Mesothelial cell of epicardium (in vitro differentiated cells): ENCODE measurements at places on chromosomes 3 and 15. TPM values are rescaled to one million over a fixed set of nuclear protein-coding genes. Genes with fewer than 3 reads are reported as not detected.

- no peak for DNase-seq
Observed at GRCh38 chr15:101556273-101556672, 66.8 kb upstream of the PCSK6 start.

DNA sequence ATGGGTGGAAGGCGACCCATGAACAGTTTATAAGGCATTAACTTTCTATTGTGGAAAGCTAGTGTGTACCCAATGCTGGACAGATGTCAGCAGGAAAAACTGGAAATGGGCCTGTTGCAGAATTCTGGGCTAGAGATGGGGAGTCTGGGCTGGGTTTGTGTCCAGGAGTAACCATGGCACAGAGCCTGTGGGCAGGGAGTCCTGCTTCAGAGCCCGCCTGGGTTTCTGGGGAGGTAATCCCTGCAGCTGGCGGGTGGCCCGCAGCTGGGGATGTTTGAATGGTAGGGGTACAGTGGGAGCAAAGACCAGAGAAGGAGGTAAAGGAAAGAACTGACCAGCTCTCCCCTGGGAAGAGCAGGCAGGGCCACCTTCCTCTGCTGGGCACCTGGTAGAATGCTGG, 25.7 kb downstream of the ACAA1 start:
- DNase-seq, result no peak

DNA sequence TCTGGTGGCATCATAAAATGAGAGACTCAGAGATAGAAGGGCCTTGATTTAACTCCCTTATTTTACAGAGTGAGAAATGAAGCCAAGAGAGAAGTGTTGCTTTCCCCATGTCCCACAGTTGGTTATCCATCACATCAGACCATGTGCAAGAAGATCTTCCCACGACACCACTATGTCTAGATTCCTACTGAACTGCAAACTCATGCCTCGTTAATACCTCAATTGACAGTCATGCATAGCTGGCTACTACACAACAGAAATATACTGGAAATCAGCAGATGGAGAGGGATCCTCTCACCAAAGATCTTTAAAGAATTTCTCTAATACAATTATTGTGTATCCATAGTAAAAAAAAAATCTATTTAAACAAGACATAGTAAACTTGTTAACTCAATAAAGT, 33.3 kb downstream of the PEAK1 start:
- no peak for DNase-seq

Gene RBMS3
- total RNA-seq, result 42.5 to 46.3 TPM (median 45.4 TPM) in 3 replicates

- DNase-seq, result no peak
Observed at GRCh38 chr3:32500880-32501782, 1.5 kb downstream of the CMTM6 start.

Gene ZPLD1
- 0.07 TPM in 1 of 3 replicates, not detected in the others for total RNA-seq

GRCh38 chr3:58238830-58239229, 1.2 kb downstream of the ABHD6 start:
- no peak for DNase-seq

- no peak for DNase-seq
Observed at GRCh38 chr3:53478921-53479664, 15.3 kb upstream of the CACNA1D start.

- DNase-seq, result no peak
Observed at GRCh38 chr3:38641461-38642110, 7.9 kb downstream of the SCN5A start.

Gene CFAP100
- total RNA-seq, result not detected in 3 replicates

Gene VGLL4
- total RNA-seq, result 137 to 140 TPM (median 138 TPM) in 3 replicates

Gene GALNT15
- 0.07 to 0.13 TPM (median 0.11 TPM) in 3 replicates for total RNA-seq

- no peak for DNase-seq
Observed at GRCh38 chr3:117097351-117097750, 387.8 kb downstream of the TUSC7 start.

DNA sequence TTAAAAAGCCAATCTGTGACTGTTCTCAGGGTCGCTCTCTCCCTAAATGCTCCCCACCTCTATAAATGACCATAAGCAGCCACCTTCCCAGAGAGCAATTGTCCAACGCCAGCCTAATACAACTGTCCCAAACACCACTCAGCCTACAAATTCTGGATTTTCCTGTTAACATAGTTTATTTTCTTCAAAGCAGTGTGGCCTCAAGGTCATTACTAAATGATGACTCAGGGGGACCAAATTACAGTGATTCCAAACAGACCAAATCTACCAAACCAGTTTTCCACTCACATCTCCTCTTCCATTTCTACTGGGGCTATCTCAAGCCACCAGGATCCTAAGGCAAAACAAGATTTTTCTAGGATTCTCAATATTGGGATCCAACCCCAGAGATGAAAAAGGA, 22.5 kb downstream of the HEXA start:
- no peak for DNase-seq

Gene CELF6
- 1.2 to 1.9 TPM (median 1.3 TPM) in 3 replicates for total RNA-seq

Gene GPR62
- 0.22 to 0.36 TPM (median 0.33 TPM) in 3 replicates for total RNA-seq

- DNase-seq, result no peak
Observed at GRCh38 chr3:127606981-127607595, 8.9 kb downstream of the MCM2 start.

Gene EPB42
- 0.13 TPM in 1 of 3 replicates, not detected in the others for total RNA-seq

GRCh38 chr15:56719774-56720555, 13.3 kb downstream of the ZNF280D start:
- no peak for DNase-seq

GRCh38 chr3:195208183-195208582, 62.8 kb downstream of the XXYLT1 start:
- DNase-seq, result no peak

GRCh38 chr3:13718000-13718399, 161.9 kb downstream of the WNT7A start:
- DNase-seq, result no peak

Gene PRICKLE2
- 41.3 to 46.2 TPM (median 43.2 TPM) in 3 replicates for total RNA-seq

GRCh38 chr3:177362626-177363025, 165.3 kb upstream of the TBL1XR1 start:
- DNase-seq, result no peak

- no peak for DNase-seq
Observed at GRCh38 chr15:25790000-25790660, 73.0 kb downstream of the ATP10A start.

Gene MEGF11
- total RNA-seq, result 1.2 to 3.7 TPM (median 1.5 TPM) in 3 replicates

Gene INO80
- total RNA-seq, result 22.4 to 24.6 TPM (median 23.7 TPM) in 3 replicates

- DNase-seq, result no peak
Observed at GRCh38 chr15:68059630-68060029, 5.5 kb downstream of the PIAS1 start.

Gene CDV3
- total RNA-seq, result 127 to 135 TPM (median 132 TPM) in 3 replicates

GRCh38 chr3:46893763-46894162, 16.2 kb downstream of the PTH1R start:
- DNase-seq, result no peak

GRCh38 chr3:146594843-146595482, 10.2 kb downstream of the PLSCR5 start:
- DNase-seq, result no peak

GRCh38 chr3:23888617-23889228, 28.1 kb downstream of the NKIRAS1 start:
- no peak for DNase-seq

Gene SKOR1
- 0.89 to 1.1 TPM (median 1.1 TPM) in 3 replicates for total RNA-seq

- no peak for DNase-seq
Observed at GRCh38 chr3:102114264-102114979, 265.1 kb downstream of the NFKBIZ start.

Gene SLC33A1
- 22.3 to 23.8 TPM (median 22.8 TPM) in 3 replicates for total RNA-seq

GRCh38 chr15:52464040-52464439, 64.6 kb downstream of the MYO5A start:
- DNase-seq, result no peak

Gene SH2D7
- not detected in 3 replicates for total RNA-seq

Gene HHLA2
- not detected in 3 replicates for total RNA-seq

- DNase-seq, result no peak
Observed at GRCh38 chr3:135148398-135149020, 353.4 kb downstream of the EPHB1 start.
